ENCODE measurements at places on chromosomes 3 and 15. TPM values are rescaled to one million over a fixed set of nuclear protein-coding genes. Genes with fewer than 3 reads are reported as not detected.

GRCh38 chr3:119469418-119470189 lies 841 bp downstream of the POGLUT1 start:
- peak; percentile 3 for DNase-seq
- H3K36me3 ChIP-seq, result peaks cover 13% of the 10 kb centered on the region
- H3K4me1 ChIP-seq, result peaks cover 26% of the 10 kb centered on the region
- peak overlapping the region; percentile 76 for H3K27ac ChIP-seq

DNA sequence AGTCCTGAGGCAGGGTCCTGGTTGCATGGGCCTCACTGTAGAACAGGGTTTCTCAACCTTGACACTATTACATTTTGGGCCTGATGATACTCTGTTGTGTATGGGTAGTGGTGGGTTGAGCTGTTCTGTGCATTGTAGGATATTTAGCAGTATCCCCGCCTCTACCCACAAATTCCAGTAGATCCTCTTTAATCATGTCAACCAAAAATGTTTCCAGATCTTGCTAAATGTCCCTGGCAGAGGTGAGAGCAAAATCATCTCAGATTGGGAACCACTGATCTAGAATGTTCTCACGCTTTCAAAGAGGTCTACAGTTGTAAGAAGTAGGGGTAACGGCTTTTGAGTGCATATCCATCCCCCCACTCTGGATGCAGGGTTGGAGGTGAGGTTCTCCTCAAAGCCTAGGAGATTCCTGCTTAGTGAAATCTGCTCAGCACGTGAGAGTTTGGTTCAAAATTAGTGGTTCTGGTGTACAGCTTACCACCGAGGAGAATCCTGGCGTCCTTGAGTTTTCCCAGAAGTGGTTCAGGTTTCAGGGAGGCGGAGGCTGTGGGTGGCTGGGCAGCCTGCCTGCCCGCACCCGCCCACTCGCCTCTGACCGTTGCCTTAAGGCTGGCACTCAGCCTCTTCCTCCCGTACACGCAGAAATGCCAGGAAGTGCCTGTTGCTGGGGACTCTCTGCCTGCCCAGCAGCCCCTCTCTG lies 5.3 kb downstream of the ACVR2B start:
- no peaks in the 10 kb centered on the region for H3K27me3 ChIP-seq
- peak; percentile 84 for DNase-seq
- H3K4me3 ChIP-seq, result peak overlapping the region; percentile 23
- H3K27ac ChIP-seq, result peak overlapping the region; percentile 74
- H3K4me1 ChIP-seq, result peaks cover 64% of the 10 kb centered on the region
- no peaks in the 10 kb centered on the region for H3K36me3 ChIP-seq

DNA sequence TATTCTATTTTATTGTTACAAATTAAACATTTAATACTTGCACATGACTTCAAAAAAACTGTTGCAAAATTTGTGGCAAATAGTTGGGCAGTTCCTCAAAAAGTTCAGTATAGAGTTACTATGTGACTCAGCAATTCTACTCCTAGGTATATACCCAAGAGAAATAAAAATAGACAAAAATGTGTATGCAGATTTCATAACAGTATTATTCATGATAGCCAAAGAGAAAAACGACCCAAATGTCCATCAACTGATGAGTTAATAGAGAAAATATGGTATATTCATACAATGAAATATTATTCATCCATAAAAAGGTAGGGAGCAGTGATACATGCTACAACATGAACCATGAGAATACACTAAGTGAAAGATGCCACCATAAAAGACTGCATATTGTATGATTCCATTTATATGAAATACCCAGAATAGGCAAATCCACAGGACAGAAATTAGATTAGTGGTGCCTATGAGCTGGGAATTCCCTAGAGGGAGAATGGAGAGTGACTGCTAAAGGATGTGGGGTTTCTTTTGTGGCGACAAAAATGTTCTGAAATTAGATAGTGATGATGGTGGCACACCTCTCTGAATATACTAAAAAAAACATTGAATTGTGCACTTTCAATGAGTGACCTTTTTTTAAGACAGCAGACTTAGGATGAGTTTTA lies 31.6 kb upstream of the CLASP2 start:
- H3K4me1 ChIP-seq, result no peaks in the 10 kb centered on the region
- H3K27ac ChIP-seq, result no peak overlapping the region
- no peak for DNase-seq
- no peak overlapping the region for H3K4me3 ChIP-seq
- no peaks in the 10 kb centered on the region for H3K27me3 ChIP-seq

DNA sequence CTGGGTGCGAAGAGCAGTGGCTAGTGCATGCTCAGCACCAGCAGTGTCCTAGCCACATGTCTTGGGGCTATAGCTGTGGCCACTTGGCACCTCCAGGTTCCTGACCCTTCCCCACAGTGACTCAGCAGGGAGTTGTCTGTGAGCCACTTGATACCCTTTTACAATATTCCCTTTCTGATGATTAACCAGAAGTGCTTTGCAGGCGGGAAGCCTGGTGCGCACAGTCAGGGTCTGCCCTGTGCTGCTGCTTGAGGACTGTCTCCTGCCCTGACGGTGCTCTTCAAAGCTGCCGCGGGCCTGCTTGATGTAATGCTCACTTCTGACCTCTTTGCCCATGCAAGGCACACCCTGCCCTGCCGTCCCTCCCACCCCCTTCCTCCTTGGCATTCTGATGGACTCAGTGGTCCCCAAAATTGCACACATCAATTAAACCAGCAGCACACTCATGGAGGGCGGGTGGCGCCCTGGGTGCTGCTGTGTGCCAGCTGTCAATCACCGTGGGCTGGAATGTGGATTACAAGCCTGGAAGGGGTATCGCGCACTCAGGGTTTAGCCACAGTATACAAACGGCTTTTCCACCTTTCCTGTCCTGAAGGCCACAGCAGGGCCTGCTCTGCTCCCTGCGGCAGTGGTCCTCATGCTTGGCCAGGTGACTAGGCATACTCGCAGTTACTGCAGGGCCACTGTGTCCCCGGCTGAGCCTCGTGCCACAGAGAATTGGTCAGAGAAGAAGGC lies 40.9 kb upstream of the PCSK6 start:
- H3K27me3 ChIP-seq, result no peaks in the 10 kb centered on the region
- H3K4me3 ChIP-seq, result no peak overlapping the region
- peaks cover 27% of the 10 kb centered on the region for H3K4me1 ChIP-seq
- no peak for DNase-seq
- H3K27ac ChIP-seq, result no peak overlapping the region

GRCh38 chr3:8239718-8240695 lies 261.6 kb upstream of the LMCD1 start:
- no peaks in the 10 kb centered on the region for H3K36me3 ChIP-seq

- H3K4me3 ChIP-seq, result no peak overlapping the region
- H3K36me3 ChIP-seq, result peaks cover 11% of the 10 kb centered on the region
- DNase-seq, result peak; percentile 77
- H3K27me3 ChIP-seq, result no peaks in the 10 kb centered on the region
These were observed 8.4 kb downstream of the GOLM2 start for GRCh38 chr15:44296625-44297524.

- H3K27ac ChIP-seq, result no peak overlapping the region
- H3K4me3 ChIP-seq, result no peak overlapping the region
- H3K27me3 ChIP-seq, result no peaks in the 10 kb centered on the region
These were observed 787.7 kb downstream of the NAALADL2 start for GRCh38 chr3:175646865-175647264.

DNA sequence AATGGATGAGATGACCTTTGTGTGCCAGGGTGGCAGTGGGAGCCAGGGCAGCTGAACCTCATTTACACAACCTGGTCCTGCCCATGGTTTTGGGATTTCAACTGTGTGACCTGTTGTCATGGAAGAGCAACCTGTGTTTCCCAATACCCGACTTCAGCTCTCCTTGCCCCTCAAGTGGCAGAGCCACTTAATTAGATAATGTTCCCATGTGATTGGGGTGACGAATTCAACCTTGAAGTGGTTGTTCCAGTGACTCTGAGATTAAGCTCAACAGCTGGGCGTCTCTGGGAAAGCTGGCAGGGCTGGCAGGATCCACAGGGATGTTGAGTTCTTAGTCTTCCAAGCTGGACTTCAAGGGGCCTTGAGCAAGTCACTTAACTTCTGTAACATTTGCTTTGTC lies 71.0 kb downstream of the THSD4 start:
- no peak for DNase-seq
- no peak overlapping the region for H3K27ac ChIP-seq
- no peaks in the 10 kb centered on the region for H3K4me1 ChIP-seq
- H3K36me3 ChIP-seq, result no peaks in the 10 kb centered on the region
- H3K27me3 ChIP-seq, result no peaks in the 10 kb centered on the region
- H3K4me3 ChIP-seq, result no peak overlapping the region

ABHD2 gene
- 190 TPM for total RNA-seq

CTXND1 gene
- total RNA-seq, result 1.8 TPM

CLDN16 gene
- total RNA-seq, result not detected
